ENCODE measurements at places on chromosomes 7 and 10.

DNA sequence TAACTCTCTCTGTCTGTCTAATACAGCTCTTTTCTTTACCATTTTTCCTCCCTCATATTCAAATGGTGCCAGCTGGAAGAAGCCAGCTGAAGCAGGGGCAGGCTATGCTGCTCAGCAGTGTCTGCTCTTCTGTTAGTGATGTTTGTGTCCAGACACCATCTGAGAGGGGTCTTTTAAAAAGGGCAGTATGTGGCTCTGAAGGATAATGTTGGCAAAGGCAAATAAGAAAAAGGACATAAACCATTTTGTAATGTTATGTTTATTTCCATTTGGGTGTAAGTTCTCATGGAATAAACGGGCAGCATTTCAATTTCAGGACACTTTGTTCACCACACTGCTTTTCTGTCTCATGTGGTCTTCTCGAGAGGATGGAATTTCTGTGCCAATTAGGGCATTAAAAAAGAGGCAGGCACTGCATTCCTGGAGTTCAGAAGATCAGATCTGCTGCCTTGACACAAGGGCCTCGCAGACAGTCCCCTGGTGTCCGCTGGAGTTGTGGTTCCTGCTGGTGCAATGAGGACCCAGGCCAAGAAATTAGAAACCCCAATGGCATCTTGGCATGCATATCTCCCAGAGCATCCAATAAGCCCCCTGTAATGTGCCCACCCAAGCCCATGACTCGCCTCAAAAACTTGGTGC, 109.0 kb upstream of the ELMO1 start:
- DNase-seq: no peak

- DNase-seq: no peak
Observed at GRCh38 chr10:76411729-76412435, 980.5 kb downstream of the LRMDA start.

DNA sequence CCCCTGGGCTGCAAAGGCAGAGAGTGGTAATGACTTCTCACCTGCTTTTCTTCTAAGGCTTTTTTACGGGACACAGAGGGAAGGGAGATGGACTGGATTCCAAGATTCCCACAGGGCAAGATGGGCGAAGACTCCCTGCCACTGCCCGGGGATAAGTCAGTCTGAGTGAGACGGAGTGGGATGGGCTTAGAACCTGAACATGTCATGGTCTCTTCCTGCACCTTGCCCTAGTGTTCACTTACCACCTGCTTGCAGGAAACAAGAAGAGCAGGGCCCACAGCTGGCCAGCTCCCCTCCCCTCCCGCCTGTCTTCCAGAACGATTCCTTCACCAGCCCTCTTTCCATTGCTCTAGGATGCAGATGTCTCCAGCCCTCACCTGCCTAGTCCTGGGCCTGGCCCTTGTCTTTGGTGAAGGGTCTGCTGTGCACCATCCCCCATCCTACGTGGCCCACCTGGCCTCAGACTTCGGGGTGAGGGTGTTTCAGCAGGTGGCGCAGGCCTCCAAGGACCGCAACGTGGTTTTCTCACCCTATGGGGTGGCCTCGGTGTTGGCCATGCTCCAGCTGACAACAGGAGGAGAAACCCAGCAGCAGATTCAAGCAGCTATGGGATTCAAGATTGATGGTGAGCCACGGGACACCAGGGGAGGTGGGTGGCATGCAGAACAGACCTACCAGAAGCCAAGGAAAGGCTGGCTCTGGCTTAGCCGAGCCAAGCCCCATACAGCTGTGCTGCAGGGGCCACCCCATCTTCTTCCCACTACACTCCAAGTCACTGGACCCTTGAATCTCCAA, 1.3 kb downstream of the SERPINE1 start:
- DNase-seq: no peak

DNA sequence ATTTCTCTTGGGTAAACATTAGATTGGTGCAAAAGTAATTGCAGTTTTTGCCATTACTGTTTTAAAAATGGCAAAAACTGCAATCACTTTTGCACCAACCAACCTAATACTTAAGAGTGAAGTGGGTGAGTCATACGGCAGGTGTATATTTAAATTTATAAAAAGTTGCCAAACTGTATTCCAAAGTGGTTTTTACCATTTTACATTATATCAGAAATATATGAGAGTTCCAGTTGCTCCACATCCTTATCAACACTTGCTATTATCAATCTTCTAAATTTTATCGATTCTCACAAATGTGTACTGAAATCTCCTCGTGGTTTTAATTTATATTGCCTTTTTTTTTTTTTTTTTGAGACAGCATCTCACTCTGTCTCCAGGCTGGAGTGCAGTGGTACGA, 3.5 kb upstream of the SCRN1 start:
- no peak for DNase-seq

GRCh38 chr7:87608431-87608830, 7.7 kb upstream of the ABCB1 start:
- DNase-seq: no peak

GRCh38 chr7:154947604-154948003, 55.3 kb downstream of the PAXIP1 start:
- DNase-seq: no peak

- no peak for DNase-seq
Observed at GRCh38 chr10:92756201-92757065, 66.7 kb downstream of the HHEX start.

- DNase-seq: no peak
Observed at GRCh38 chr7:37109016-37109683, 339.5 kb downstream of the ELMO1 start.

GRCh38 chr7:140146574-140146973, 30.2 kb downstream of the KDM7A start:
- DNase-seq: no peak

GRCh38 chr7:100786323-100786722, 41.0 kb downstream of the EPHB4 start:
- no peak for DNase-seq

DNA sequence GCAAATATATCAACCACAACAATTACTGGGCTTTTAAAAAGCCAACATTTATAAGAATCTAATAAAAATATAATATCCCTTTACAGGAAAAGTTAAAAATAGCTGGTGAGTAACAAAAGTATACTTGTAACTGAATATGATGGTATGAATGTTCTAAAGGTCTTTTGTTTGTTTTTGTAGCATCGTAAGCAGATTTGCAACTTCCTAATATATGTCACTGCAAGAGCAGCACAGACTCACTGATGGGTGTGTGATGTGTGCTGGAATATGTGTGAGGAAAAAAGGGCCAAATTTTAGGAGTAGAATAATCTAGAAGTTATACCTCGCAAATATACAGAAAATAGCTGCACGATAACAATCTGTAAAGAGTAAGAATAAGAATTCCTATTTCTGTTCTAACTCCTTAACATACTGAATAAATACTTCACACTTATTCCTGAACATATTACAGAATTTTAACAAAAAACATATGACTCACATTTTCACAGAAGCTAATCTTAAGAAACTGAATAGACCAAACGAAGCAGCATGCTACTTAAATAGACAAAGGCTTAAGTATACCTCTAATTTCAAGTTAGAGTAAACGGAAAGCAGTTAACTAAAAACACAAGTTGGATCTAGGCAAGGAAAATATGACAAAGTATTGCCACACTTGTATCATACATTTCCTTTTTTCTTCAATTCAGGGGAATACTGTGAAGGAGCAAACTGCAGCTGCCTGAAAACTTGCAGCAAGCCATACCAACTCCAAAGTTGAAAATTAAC, 9.6 kb downstream of the ETV1 start:
- DNase-seq: no peak

DNA sequence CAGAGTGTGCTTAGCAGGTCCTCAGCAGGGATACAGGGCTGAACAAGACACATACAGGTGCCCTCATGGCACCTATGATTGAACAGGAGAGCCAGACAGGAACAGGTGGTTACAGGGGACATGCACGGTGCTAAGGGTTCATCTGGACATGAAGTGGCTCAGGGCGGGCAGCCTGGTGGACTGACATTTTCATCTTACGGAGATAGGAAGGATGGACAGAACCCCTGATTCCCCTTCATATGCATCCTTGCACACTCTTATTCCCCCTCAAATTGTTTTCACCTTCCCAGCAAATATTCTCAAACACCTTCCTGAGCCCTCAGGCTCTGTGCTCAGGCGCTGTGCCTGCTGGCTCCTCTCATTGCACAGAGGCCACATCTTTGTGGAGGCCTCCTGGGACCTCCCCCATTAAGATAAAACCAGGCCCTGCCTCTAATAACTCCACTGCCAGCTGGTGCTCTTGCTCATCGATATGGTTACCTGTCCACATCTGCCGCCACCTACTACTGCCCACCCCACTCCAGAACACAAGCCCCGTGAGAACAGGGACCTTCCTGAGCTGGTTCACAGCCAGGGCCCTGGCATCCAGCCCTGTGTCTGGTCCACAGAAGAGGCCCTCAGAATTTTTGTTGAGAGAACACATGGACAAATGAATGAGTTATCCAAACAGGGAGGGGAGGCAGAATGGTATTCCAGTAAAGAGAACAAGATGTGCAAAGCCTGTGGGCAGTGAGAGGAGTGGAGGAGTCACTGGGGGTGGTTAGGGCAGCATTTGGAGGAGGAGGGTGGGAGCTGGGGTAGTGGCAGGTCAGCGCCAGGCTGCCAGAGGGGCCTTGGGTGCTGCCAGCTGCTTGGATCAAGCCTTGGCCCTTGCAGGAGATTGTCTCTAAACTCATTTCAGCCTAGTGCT, 68.9 kb upstream of the AQP1 start:
- no peak for DNase-seq

- no peak for DNase-seq
Observed at GRCh38 chr7:157669768-157670351, 333.1 kb downstream of the DNAJB6 start.

DNA sequence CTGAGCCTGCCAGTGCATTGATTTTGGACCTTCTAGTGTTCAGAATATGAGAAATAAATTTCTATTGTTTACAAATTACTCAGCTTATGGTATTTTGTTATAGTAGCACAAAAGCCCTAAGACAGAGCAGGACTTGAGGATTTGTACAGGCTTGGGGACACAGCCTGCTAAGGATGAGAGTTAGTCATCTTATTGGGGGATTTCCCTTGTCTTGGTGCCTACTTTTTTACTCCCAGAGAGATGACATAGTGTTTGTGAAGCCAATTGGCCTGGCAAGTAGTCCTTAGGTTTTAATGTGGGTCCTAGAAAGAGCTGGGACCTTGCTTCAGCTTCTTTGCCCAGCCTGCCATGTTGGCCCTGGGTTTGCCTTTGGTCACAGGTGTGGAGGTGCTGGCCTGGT, 364.0 kb downstream of the REEP3 start:
- DNase-seq: no peak

DNA sequence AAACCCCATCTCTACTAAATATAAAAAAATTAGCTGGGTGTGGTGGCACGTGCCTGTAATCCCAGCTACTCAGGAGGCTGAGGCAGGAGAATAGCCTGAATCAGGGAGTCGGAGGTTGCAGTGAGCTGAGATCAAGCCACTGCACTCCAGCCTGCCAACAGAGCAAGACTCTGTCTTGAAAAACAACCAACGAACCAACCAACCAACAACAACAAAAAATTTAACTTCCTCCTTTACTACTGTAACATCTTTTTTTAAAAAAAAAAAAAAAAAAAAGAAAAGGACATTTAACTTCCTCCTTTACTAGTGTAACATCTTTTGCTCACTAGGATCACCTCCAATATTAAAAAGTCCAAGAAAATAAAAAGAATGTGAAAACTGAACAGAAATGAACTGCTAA, 92.3 kb upstream of the TMEM168 start:
- DNase-seq: no peak

DNA sequence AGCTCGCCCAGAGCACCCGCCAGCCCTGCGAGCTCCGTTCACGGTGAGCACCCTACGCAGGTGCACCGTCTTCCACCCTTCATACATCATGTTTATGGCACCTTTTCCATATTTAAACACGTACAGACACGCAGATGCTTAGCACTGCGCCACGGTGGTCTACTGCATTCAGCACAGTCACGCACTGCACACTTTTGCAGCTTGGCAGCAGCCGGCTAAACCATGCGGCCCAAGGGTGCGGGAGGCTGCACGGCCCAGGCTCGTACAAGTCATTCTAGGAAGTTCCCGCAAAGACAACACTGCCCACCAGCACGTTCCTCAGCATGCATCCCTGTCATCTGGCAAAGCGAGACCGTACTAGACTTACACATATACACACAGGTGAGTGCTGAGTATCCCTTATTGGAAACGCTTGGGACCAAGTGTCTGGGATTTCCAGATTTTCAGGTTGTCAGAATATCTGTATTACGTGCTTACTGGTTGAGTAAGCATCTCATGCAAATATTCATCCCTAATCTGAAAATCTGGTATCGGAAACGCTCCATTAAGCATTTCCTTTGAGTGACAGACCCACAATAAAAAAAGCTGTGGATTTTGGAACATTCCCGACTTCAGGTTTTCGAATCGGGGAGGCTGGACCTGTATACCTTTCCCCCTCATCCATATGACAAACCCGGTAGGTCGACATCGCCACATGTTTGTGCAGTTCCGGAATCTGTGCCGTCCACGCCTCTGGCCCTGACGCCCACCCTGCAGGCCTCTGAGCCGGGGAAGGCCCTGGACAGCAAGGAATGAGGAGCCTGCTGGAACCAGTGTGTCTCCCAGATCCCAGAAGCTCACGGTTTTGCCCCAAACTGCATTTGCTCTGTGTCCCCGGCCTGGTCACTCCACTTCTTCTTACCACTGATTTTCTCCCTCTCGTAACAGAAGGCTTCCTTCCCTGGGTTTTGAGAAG, 222.2 kb downstream of the ELFN1 start:
- DNase-seq: no peak

DNA sequence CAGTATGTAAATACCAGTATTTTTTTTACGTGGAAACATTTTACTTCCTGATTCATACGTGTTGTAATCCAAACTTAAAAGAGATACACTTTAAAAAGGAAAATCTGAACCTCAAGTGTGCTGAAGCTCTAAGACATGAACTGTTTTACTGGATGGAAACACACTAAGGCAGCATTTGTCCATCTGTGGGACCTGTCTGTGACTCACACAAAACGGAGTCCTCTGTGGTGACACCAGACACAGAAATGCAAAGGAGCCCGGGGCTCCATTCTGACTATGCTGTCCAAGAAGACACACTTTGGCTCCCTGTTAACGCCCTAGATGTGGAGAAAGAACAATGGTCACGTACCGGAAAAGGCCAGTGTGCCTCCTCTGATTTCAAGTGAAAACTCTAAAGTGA, 23.9 kb downstream of the RNF133 start:
- DNase-seq: no peak

GRCh38 chr10:117427356-117427755, 52.1 kb upstream of the PDZD8 start:
- no peak for DNase-seq

DNA sequence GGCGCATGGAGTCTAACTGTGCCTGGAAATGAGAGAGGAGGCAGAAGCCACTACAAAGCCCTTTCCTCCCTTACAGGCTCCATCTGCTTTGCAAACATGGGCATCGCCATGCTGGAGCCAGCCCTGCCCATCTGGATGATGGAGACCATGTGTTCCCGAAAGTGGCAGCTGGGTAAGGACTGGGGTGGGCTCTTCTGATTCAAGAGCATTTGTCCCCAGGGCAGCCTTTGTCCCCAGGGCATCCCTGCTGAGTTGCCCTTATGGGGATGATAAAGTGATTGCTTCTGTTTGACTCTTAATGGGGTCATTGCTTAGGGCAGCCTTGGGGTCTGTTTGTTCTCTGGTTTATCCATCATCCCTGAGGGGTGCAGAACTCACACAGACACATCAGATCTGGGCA, 16.8 kb downstream of the SLC18A2 start:
- no peak for DNase-seq

- no peak for DNase-seq
Observed at GRCh38 chr7:28440055-28440601, 27.8 kb downstream of the CREB5 start.
